ENCODE measurements at places on chromosomes 5 and 9.
A peak's percentile ranks its signal among the peaks of the same experiment; 100 is the strongest.

GRCh38 chr9:107332883-107333282 is 49.8 kb downstream of the RAD23B start:
- no peak for ATAC-seq

GRCh38 chr5:38533286-38534155 is 22.9 kb downstream of the LIFR start:
- no peak for ATAC-seq

DNA sequence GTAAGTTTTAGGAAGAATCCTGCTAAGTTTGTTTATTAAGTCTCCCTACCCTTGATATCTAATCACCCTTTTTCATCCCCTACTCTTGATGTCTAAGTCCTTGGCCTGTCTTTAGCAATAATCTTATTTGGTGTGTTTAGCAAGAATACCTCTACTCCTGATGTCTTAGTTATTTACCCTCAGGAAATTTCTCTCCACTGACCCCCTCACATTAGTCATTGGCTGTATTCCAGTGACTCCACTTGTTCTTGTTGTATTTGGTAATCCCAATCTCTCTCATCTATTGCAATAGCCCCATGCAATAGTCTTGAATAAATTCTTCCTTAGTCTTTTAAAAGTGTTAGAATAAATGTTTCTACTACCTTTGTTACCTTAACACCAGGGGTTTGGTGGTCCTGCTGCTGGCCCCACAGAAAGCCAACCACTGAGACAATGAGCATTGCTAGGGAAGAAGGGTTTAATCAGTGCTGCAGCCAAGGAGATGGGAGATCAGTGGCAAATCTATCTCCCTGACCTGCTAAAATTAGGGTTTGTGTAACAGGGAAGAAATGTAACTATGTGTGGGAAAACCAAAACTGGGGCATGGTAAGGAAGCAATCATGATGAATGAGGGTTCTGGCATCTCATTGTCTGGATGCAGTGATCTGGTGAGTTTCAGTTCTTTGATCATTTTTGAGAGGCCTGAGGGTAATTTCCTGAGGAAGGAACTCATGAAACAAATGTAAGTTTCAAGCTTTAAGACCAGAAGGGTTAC is 236.4 kb upstream of the DAB2 start:
- ATAC-seq: no peak

GRCh38 chr5:78419396-78419795 is 59.0 kb downstream of the SCAMP1 start:
- peak; percentile 59 for ATAC-seq

DNA sequence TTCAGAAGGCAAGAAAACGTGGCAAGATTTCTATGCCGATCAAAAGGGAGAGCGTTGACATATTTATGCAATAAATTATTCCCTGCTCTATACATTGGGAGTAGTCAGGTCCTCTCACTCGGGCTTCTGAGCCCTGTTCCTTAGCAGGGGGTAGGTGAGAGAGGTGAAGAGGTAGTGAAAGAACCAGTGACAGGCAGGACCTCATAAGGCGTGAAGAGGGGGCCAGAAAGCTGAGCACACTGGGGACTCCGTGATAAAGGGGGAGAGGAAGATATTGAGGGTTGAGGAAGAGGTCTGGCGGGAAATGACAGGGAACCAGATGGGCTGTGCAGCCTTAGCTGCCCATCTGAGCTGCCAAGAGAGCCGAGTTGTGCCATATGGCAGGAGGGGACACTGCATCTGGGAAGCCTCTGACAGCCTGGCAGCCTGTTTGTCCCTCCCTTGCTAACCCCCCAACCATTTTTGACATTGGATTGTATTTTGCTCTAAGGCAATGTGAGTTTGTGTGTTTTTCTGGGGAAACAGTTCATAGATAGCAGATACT is 782 bp upstream of the CDC20B start:
- no peak for ATAC-seq

DNA sequence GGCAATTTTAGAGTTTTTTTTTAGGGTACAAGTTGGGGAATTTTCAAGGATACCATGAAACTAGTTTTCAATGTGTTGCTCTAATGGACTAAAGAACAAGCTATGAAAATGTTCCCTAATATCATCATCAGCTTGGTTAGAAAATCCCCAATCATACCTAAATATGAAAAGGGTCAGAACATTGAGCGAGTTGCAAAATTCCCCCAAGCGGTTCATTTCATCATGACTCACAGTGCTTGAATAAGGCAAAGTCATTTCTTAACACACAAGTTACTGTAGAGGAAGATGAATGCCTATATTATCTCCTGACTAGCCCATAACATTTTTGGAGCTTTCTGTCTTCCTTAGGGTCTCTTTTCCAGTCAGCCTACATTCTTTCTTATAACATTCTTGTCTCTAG is 62.7 kb downstream of the ST8SIA4 start:
- ATAC-seq: peak; percentile 83

- ATAC-seq: peak; percentile 63
Observed at GRCh38 chr9:22044583-22044982, 35.5 kb upstream of the CDKN2B start.

GRCh38 chr9:88990041-88990728 is 1.1 kb upstream of the S1PR3 start:
- ATAC-seq: no peak

- no peak for ATAC-seq
Observed at GRCh38 chr9:78101247-78101646, 69.6 kb upstream of the GNAQ start.

DNA sequence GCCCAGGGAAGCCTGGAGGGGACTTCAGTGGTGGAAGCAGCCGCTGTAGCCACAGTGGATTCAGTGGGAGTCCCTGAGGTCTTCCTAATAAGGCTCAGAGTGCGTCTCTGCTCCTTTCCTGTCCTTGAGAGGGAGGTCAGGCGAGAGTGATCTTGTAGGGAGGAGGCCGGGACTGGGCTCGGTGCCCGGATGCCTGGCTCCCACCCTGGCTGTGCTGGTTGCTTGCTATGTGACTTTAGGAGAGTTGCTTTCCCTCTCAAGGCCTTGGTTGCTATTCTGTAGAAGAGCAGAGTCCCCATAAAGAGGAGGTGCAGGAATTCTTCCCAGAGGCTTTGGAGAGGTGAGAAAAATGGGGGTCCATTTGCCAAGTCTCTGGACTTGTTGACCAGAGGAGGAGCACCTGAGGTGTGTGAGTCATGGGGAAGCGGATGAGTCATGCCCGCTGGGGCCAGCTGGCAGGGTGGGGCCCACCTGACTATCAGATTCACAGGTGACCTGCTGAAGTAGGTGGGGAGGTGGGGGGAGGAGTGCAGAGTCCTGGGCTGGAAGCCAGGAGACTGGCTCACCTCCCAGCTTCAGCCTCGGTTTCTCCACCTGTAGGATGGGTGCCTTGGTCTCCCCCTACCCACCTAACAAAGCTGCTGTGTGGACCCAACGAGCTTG is 13.8 kb downstream of the GSN start:
- ATAC-seq: peak; percentile 28

DNA sequence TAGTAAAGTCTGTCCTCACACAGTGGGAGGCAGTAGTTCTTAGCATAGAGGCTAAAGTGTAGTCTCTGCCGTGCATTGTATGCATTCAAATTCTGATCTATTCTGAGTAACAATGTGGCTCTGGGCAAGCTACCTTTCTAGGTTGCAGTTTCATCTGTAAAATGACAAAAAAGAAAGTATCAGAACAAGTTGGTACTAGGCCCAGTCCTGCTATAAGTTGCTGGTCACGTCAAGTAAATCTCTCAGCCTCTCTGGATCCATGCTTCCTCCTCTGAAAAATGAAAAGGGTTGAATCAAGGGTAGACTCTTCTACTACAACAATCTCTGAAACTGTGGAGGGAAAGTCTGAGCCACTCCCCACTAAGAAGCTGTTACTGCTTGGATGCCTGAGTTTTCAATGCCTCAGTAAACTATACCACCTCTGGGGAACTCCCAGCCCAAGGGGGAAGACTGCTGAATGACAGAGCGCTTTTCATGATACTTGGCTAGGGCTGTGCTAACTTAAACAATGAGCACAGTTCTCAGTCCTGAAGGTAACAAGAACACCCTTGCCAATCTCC is 34.5 kb upstream of the SPARC start:
- ATAC-seq: peak; percentile 90
